ENCODE measurements at places on chromosomes 16 and 17.

DNA sequence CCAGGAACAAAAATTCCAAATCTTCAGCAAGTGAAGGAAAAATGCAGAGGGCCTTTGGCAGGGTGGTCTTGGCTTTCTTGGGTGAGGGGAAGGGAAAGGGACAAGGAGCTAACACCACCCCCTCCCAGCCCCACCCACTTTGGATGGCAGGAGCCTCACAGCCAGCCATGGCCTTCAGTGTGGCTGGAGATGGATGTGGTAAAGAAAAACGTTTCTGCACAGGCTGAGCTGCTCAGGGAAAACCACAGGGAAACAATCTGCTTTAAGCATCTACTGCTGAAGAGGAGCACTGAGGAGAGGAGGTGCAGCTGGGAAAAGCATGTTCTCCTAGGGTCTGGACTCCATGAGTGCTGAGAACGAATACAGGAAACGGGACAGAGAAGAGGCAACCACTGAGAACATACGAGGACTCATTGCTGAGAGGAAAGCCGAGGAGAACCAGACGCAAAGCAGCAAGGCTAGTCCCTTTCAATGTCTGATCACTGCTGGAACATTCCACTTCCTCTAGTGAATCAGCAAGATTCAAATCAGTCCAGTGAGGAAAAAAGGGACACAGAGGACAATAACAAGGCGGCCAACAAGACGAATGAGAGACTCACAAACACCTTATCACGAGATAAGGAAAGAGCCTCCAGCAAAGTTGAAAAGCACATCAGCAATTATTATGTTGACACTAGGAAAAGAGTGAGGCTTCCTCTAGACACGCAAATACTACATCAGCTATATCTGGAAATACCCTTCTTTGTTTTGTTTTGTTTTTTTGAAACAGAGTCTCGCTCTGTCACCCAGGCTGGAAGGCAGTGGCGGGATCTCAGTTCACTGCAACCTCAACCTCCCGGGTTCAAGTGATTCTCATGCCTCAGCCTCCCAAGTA lies 41.7 kb downstream of the ZZEF1 start:
- no peak for DNase-seq

DNA sequence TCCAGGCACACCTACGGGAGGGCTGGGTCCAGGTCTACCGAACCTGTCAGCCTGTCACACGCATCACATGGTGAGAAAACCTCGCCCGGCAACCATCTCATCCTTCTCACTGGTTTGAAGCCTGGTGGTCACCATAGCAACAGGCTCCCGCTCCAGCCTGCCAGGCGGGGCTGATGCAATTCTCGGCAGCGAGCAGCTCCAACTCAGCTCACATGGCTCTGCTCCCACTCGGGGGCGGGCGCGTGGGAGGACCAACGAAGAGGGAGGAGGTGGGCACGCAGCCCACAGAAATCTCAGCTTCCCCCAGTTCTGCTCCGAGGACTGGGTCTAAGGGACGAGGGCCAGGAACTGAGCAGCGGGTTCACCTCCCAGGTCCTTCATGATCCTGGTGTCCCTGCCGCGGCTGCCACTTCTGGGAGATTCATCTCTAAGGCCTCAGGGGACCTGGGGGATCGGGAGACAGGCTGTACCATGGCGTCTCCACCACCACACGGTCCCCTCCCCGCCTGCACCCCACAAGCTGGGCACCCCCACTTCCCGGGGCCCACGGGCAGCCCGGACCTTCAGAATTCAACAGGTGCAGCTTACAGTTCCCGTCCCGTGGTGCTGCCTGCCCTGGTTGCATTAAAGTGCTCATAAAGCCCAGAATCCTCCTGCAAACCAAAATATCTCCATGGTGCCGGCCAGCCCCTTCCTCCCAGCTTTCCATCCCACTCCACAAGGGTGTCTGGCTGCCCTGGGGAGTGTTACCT lies 25.8 kb downstream of the ABR start:
- DNase-seq = no peak

- DNase-seq = peak; percentile 62
Observed at GRCh38 chr17:65099941-65100315, 37.2 kb upstream of the RGS9 start.

- no peak for DNase-seq
Observed at GRCh38 chr16:76656994-76657393, 379.8 kb downstream of the CNTNAP4 start.

DNA sequence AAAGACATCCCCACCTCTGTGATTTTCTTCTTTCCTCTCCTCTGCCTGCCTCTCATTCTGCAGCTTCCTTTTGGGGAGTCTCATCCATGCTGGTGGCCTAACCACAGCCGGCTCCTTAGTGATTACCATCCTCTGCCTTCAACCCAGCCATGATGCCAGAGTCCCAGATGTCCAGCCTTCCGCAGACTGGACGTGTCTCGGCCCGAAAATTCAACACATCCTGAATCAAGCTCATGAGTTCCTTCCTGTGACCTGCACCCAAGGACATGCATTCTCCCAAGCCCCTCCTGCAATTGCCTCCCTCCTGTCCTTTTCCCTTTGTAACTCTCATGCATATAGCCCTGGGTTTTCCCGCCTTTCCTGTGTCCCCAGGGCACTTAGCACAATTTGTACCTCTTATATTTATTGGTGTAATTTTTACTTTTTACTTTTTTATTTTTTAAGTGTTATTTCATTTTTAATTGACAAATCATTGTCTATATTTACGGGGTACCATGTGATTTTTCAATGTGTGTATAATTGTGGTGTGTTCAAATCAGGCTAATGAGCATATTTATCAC lies 1.2 kb upstream of the SLC13A5 start:
- DNase-seq = no peak

- DNase-seq = no peak
Observed at GRCh38 chr17:82232322-82232820, 3.5 kb downstream of the SLC16A3 start.

DNA sequence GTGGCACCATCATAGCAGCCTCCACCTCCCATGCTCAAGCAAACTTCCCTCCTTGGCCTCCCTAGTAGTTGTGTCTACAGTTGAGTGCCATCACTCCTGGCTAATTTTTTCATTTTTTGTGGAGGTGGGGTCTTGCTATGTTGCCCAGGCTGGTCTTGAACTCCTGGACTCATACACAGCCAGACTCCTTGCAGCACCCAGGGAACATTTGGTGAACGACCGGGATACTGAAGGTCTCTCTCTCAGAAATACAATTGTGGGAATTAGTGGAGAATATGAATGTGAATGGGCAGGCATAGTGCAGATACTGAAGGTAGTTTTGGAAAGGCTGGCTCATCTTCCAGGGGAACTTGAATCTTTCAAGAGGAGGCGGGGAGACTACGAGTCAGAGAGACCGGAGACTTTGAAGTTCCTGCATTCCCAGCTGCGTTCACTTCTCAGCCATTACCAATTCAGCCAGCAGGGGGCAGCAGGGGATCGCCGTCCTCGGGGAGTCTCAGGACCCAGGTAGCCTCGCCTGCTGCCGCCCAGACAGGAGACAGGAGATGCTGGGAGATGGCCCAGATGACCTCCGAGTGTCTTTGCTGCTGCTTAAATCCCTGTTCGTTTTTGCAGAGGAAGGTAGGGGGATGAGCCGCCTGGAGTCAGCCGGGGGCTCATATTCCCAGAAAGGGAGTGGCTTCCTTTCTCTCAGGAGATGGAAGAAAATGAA lies 68.6 kb downstream of the HAPSTR1 start:
- DNase-seq = no peak
